A549 treated with GW870086 at 1 μM for 4 hours (cell line): ENCODE measurements at places on chromosomes 11 and 22. TPM values are rescaled to one million over a fixed set of nuclear protein-coding genes. Genes with fewer than 3 reads are reported as not detected.

Gene FAM227A
- total RNA-seq = 0.49 to 1.2 TPM (median 0.68 TPM) in 5 replicates

Gene TLCD5
- 4.9 to 7.5 TPM (median 6.8 TPM) in 5 replicates for total RNA-seq

Gene FOLH1
- total RNA-seq = not detected in 5 replicates

Gene EHF
- total RNA-seq = 0.39 to 0.94 TPM (median 0.74 TPM) in 5 replicates

Gene KCNC1
- total RNA-seq = 0.03 to 0.19 TPM (median 0.06 TPM) in 5 replicates

Gene NRXN2
- 0.19 to 0.35 TPM (median 0.27 TPM) in 5 replicates for total RNA-seq

Gene IFITM1
- 0.31 to 0.56 TPM (median 0.55 TPM) in 5 replicates for total RNA-seq

Gene IRF7
- total RNA-seq = 5.8 to 8.1 TPM (median 5.9 TPM) in 5 replicates

Gene NXPE1
- not detected in 5 replicates for total RNA-seq

Gene CST6
- not detected in 5 replicates for total RNA-seq

Gene RFPL2
- total RNA-seq = 0.11 to 0.49 TPM (median 0.19 TPM) in 4 of 5 replicates, not detected in the other

Gene JAM3
- total RNA-seq = 3.5 to 4.7 TPM (median 4.0 TPM) in 5 replicates

Gene SLC17A6
- total RNA-seq = not detected in 5 replicates

Gene C1QTNF5
- total RNA-seq = not detected in 5 replicates

Gene IFITM10
- total RNA-seq = 0.96 to 2.1 TPM (median 1.2 TPM) in 5 replicates

Gene RIBC2
- total RNA-seq = 1.4 to 2.3 TPM (median 1.7 TPM) in 5 replicates

Gene CRYBA4
- not detected in 5 replicates for total RNA-seq

Gene SPTBN2
- 8.0 to 11.7 TPM (median 9.5 TPM) in 5 replicates for total RNA-seq

Gene MRGPRF
- 0.06 to 0.09 TPM (median 0.08 TPM) in 3 of 5 replicates, not detected in the others for total RNA-seq

Gene KCTD14
- total RNA-seq = 1.7 to 2.1 TPM (median 2.0 TPM) in 5 replicates

Gene ZC3H12C
- total RNA-seq = 5.1 to 9.0 TPM (median 8.0 TPM) in 5 replicates

Gene PKP3
- 29.9 to 39.9 TPM (median 38.6 TPM) in 5 replicates for total RNA-seq
